ENCODE measurements at places on chromosomes 3 and 15.

DNA sequence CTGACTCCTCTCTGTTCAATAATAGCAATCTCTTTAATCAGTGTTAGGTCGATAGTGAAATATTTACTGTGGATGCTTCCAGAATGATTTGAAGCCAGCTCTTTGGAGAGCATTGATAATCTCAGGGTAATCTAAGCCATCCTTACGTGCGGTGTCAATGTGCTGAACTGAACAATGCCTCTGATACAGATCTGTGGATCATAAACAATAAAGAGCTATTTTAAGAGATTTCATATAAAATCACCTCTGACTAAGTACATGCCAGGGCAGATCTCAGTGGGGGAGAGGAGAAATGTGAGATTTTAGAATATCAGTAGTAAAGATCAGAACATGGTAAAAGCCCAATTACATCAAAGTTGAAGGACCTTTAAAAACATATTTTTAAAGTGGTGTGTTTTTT is 319.3 kb upstream of the GBE1 start:
- DNase-seq: no peak

DNA sequence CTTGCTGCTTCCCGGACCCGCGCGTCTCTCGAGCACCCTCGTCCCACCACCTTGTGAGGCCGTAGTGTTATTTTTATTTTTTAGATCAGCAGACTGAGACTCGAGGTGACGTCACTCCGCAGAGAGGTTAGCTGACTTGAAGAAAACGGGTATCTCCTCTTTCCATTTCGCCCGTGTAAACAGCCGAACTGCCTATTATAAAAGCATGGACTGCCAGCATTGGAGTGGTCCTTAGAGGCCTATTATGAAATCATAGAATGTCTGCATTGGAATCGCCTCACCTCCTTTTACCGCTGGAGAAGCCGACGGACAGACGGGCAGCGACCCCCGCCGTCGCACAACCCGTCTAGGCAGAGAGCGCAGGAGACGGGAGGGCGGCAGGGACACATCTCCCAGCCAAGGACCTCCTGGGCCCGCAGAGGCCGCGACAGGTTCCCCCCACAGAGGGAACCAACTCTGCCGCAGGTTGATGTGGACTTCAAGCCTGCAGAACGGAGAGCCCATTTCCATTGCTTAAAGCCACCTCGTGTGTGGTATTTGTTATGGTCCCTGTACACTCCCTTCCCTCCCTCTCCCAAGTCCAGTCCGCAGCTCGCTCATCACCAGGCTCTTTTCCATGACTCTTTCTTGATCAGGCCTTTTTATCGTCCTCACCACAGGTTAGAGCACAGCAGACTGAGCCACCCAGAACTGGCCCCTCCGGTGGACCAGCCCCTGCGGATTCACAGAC is 540 bp upstream of the PPP1R2 start:
- DNase-seq: no peak

DNA sequence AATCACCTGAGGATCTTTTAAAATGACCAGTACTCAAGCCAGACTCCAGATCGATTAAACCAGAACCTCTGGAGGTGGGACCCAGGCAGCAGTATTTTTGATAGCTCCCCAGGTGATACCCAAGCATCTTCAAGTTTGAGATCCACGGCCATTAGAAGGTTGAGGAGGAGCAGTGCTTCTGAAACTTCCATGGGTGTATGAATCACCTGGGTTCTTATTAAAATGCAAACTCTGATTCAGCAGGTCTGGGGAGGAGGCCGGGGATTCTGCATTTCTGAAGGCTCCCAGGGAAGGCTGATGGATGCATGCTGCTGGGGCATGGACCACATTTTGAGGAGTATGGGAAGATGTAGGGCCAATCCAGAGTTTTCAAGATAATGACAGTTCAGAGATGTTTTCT is 55.4 kb downstream of the ATG7 start:
- no peak for DNase-seq

DNA sequence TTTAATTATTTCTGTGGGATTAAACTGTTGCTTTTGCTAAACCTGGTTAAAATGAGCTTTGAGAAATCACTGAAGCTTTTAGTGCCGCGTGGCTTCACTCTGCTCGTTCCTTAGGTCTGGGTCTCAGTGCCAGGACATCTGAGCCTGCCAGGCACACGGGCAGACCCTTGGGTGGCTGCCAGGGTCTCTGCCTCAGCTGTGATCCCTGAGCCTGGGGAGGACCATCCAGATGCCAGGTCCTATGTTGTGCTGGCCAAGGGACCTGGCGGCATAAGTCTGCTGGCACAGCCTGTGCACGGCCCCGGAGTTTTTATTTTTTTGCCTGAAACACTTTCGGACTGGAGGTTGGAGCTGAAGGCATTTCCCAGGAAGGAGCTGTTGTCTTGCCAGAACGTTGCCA is 328.1 kb downstream of the LRTM1 start:
- DNase-seq: no peak

GRCh38 chr3:4426782-4427344 is 40.2 kb downstream of the SUMF1 start:
- no peak for DNase-seq

DNA sequence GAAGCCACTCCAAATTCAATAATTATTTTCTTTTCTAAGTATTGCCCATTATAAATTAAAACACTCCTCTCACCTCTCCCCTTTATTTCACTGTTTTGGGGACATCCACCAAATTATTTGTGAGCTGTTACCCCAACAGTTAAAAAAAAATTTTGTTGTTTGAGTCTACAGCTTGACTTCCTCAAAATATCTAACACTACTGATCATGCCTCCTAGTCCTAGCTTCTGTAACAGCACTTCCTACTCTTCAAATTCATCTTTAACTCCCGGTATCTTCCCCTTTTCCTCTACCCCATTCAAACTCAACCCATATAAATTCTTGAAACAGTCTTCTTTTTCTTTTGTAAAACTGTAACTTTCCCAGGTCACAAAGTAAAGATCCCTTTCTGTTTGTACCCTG is 15.9 kb downstream of the PARL start:
- no peak for DNase-seq

DNA sequence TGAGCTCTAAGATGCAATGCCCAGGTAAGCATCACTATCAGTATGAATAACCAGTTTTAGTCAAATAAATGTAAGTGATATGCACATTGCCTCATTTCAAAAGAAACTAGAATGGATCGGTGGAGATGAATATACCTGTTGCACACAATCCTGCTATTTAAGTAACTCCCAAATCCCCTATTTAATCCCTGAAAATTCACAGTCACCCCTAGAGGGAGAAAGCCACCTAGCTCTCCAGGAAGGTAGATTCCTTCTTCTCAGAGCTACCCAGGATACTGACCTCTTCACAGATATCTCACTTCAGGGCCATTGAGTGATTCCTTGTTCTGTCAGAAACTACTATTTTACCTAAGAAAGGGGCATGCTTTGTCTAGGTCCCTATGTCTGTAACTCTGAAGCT is 11.7 kb downstream of the LSAMP start:
- no peak for DNase-seq

Data from activated T-cell treated with anti-CD3 and anti-CD28 coated beads for 1 hour (primary cell).